Pancreas (tissue), 10 donors: ENCODE measurements at places on chromosomes 7 and 10.
A peak's percentile ranks its signal among the peaks of the same experiment; 100 is the strongest.

- no peak for DNase-seq
These were observed 262.1 kb downstream of the CREB5 start for GRCh38 chr7:28674359-28674782.

DNA sequence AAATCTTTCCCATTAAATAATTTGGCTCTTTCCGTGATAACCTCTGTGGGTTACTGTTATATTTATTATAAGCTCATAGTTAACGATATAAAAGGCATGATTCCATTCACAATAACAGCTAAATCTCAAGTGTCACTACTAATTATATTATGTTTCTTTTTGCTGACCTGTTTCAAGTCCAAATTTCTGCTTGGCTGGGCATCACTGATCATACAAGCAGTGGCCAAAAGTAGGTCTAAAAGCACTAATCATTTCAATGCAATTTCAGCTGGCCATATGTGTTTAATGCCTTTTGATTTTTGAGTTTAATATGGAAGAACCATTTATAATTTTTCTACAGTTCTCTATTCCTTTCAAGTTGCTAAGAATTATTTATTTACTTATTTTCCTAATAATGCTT is 110.7 kb downstream of the SEMA3A start:
- DNase-seq = no peak

DNA sequence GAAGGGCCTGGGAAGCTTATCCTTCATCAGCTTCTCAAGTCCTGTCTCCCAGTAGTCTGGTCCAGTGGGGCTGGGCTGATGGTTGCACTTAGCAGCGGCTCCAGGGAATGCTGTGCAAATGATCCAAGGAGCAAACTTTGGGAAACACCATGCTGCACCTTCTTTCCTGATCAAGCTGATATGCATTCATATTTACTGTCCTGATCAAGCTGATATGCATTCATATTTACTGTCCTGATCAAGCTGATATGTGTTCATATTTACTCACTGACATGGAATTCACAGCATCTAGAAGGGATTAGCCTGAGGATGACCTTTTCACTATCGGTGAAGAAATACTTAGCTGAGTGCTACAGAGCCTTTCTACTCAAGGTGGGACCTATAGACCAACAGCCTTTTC is 330.7 kb downstream of the BMPER start:
- DNase-seq = no peak

DNA sequence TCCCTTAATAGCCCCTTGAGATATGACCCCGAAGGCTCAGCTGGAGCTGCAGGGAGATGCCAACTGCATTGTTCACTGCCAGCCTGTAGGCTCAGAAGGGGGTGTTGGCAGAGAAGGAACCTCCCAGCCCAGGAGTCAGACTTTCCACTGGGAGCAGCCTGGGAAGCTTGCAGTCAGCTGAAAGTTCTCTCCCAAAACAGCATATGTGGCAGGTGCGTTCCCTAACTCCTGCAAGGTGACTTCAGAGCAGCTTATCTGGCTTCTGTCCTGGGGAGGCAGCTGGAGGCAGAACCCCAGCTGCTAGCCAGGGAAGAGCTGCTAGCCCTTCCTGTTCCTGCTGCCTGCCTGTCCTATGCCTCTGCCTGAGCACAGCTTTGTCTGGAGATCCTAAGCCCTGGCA is 8.1 kb downstream of the SFTPA2 start:
- no peak for DNase-seq

GRCh38 chr7:26479581-26479980 is 187.9 kb downstream of the SNX10 start:
- no peak for DNase-seq

- no peak for DNase-seq
These were observed 22.8 kb upstream of the DLX6 start for GRCh38 chr7:96982586-96982985.

DNA sequence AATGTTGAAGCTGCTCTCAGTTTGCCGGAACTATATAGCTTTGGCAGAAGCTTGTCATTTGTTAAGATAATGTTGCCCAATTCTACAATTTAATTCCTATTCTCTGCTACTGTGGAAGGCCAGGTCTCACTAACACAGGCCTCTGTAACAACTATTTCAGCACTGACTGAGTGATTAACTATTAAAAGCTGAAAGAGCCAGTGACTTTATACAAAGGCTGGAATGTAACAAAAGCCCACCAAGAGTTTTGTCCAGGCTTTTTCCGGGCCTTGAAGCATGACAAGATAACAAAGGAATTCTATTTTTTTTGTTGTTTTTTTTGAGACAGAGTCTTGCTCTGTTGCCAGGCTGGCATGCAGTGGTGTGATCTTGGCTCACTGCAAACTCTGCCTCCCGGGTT is 795.6 kb downstream of the PHTF2 start:
- DNase-seq = no peak

DNA sequence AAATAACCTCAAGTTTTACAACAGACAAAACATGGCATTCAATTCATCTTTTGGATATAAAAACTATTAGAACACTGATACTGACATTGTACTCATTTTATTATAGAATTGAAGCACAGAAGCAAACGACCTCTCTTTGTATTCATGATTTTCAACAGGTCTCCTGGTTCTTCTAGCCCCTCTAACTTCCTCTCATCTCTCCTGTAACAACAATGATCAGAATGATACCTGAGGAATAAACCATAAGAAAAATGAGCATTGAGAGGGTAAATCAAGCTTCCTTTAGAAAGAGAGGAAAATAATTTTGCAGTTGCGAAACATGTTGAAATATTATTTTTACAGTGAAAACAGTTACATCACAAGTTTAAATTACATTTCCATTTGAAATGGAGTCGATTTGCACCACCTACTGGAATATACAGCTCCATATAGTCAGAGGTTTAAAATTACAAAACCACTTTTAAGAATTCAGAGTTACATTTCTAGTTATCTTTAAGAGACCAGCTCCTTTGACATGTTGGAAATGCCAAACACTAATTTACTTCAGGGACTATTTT is 17.5 kb upstream of the TEX36 start:
- no peak for DNase-seq

DNA sequence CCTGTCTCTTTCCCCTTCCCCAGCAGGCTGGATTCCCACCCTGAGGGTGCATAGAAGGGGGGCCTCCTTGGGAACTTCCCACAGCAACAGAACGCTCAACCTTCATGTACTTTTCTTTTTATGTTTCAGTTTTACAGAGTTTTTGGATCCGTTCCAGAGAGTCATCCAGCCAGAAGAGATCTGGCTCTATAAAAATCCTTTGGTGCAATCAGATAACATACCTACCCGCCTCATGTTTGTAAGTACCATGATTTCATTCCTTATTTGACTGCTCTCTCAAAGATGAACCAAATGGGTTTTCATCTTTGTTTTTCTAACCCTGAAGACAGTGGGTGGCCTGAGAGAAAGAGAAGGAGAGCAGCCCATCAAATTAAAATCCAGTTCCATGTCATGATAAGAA is 46.7 kb downstream of the PLPP4 start:
- DNase-seq = no peak

DNA sequence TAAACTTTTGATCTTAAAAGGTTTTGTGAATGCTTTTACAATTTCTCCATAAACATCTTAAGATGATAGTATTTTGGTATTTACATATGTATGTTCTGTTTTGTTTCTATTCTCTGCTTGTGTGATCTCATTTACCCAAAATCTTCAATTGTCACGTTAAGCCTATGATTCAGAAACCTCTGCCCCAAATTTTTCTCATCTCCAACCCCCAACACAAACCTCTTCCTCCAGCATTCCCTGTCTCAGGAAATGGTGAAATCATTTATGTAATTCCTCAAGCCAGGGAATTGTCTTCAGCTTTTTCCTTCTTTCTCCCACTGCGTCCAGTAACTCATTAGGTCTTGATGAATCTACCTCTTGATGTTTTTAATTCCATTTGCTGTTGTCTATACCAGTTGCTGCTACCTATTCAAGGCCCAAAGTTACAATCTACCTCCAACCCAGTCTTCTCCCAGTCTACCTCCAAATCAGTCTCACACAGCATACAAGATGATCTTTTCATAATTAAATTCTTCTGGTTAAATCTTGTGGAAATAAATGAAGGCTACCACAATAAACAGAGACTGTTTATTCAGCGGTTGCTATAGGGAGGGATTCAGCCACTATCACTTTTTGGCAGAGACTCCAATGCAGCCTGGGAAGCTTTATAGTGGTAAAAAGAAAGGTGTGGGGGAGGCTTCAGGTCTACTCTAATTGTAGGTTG is 5.8 kb downstream of the CFAP69 start:
- DNase-seq = no peak

DNA sequence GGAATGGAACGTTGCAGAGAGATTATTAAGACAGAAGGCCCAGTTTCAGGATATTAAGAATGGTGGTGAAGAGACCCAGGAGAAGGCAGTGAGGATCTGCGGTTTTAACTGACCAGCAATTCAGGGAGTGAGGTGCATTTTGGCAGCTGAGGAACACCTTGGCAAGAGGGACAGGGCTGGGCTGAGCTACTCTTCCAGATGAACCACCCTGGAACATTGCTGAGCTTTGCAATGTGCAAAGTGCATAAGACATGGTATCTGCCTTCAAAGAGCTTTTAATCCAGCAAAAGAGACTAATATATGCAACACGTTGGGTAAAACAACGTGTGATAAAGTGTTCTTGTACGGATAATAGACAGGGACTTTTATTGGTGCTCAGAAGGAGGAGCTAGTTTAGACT is 181.0 kb upstream of the AGK start:
- no peak for DNase-seq

DNA sequence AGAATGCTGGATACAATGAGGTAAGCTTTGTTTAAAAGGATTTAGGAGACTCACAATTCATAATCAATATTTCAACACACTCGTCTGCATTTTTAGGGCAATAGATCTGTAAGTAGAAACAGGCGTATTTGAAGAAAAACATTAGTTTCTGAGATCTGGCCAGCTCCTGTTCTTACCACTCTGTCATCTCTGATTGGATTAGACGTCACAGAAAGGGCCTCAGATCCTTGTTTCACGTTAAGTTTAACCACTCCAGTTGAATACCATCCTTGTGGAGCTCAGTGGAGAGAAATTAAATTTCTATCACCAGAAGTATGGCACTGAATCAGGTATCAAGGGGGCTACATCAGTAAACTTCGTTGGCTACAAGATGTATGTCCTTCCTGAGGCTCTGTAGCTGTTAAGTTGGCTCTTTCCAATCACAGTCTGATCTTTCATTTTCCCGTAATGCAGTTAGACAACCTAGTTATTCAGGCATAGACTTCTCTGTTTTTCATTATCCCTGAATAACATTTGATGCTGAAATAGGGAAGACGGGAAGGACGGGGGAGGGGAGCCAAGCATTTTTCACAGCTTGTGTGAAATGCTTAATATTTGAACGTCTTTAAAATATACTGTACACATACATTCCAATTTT is 659.2 kb upstream of the GALNT17 start:
- no peak for DNase-seq

DNA sequence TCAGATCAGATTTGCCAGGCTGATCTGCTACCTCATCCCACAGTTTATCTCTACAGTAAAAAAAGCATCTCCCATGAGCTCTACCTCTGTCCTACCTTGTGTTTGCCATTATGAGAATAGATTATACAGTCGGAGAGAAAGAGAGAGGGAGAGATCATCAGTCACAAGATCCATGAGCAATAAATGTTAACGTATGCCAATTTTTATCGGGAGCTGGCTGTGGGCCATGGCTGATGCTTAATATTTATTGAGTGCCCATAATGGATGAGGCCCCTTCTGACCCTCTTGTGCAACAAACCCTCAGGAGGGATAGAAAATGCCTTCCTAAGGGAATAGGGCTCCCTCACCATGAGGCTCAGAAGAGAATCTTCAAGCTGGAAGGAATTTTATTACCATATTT is 52.8 kb downstream of the C10orf90 start:
- no peak for DNase-seq

GRCh38 chr7:82406937-82407336 is 36.6 kb downstream of the CACNA2D1 start:
- no peak for DNase-seq

- no peak for DNase-seq
These were observed 7.9 kb upstream of the MYL7 start for GRCh38 chr7:44148961-44149536.

DNA sequence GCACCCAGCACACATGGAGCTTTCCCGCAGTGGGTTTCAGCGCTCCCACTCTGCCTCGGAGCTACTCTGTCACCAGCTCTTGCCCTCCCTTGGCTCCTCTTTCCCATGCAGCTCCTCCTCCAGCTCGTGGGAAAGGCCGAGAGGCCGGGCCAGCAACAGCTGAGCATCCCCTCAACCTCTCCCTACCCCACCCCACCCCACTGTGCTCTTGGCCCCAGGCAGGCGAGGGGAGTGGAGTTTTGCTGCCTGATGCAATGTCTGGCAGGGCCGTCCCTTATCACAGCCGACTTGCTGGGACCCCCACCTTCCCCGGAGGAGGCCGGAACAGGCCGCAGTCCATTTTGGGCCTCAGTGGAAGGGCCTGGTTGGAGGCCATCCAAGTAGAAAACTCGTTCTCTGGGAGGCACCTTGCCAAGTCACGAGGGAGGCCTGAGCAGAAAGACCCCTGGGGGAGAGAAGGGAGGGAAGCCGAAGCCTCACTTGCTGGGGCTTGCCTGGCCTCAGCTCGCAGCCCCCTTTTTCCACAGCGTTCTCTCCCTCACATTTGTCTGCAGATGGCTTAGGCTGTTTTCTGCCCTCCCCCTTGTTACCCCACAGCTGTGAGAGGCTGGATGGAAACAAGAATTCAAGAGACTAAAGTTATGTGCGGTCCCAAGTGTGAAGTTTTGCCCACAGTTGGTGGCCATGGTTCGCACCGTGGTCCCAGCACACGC is 35.3 kb downstream of the CHST3 start:
- peak; percentile 27 for DNase-seq

DNA sequence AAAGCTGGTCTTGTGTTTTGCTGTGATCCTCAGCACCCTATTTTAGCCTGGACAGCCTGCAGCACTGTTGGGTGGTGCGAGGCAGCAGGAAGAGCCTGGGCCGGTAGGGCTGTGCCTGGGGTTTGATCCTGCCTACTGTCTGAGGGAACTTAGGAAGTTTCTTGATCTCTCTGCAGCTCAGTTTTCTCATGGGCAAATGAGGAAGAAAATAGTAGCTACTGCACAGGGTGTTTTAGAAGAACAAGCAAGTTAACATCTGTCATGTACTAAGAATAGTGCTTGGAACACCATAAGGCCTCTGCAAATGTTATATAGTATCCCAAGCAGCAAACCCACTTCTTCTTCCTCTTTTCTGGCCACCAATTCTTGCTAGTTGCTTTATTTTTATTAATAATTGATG is 12.0 kb upstream of the AGR2 start:
- DNase-seq = no peak
